ENCODE measurements at places on chromosomes 6 and 20.

DNA sequence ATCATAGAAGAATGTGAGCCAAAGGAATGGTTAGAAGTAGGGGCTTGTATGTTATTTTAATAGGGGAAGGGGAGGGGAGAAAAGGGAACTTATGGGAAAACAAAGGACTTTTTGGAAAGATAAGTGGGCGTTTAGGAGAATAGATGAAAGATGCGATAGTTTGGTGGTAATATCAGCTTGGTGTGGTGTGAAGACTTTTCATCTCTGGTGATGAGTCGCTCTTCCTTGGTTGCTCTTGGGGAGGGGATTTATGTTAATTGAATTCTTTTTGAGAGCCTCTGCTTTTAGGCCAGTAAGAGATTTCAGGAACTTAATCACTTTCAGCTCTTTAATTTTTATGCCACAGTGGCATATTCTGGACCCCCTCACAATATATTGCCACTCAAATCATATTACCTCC, 10.8 kb downstream of the HECA start:
- no peak for DNase-seq

DNA sequence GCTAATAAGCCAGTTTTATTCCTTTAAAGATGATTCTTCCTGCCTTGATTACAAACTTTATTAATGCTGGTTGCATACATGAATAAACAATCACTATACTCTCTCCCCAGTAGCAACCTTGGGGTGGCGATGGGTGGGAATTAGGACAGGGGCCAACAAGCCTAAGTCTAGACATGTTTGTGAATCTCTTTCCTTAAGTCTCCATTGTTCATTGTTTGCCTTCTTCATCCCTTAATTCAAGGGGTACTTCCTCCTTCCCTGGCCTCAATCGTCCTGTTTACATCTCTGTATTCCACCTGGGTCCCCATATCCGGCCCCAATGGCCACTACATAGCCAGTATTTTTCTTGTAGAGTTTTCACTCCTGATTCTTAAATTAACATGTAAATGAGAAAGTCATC, 66.0 kb downstream of the ARHGAP18 start:
- DNase-seq, result no peak

GRCh38 chr6:31776485-31776988, 591 bp downstream of the VWA7 start:
- no peak for DNase-seq

DNA sequence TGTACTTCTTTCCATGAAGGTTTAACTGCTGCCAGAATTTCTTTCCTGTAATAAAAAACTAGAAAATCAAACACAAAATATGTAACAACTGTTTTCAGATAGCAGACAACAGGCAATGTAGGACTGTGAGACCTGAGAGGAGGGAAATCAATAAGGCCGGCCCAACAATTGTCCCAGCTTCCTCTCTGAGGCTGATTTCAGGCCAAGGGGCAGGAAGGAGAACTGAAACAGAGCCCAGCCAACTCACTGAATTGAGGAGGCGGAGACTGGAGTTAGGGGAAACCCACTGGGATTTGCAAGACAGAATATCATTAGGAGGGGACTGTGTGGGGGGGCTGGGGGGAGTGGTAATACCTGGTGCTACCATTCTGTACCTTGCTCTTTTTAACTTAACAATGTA, 42.2 kb downstream of the FLRT3 start:
- no peak for DNase-seq

DNA sequence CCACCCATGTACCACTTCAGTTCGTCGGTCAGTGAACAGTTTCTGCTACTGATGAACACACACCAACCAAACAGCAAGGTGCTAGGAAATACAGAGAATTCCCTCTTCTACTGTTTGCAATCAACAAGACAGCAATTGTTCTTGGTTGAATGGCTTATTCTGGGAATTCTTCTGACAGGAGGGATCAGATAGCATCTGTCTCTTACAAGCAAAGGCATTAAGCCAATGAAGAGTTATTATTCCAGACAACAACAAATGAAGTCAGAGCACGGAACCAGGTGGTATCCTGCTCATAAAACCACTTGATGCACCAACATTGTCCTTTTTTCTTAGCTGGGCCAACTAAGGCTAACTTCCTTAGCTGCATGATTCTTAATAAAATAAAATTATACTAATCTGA, 37.8 kb downstream of the PTPRK start:
- DNase-seq, result peak; percentile 71

DNA sequence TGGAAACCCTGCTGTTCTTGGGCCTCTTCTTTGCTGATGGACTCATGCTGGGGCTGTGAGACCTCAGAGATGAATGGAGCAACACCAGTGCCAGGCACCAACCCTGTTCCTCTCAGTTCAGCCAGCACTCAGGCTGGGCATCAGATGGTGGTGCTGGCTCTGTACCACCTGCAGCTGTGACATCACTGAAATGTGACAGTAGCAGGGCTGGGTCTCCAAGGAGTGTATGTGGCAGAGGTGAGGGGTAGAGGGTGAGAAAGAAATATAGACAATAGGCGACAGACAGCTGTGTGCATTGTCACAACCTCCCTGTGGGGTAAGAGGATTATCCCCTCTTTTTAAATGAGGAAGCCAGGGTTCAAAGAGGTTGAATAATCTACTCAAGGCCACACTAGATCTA, at the start of gene TP53TG5:
Gene TP53TG5 (minus strand): TSS at position 135 of the 400 bp plus-strand sequence. CDS start 89 bp downstream, at position 46.
- DNase-seq, result peak; percentile 77

DNA sequence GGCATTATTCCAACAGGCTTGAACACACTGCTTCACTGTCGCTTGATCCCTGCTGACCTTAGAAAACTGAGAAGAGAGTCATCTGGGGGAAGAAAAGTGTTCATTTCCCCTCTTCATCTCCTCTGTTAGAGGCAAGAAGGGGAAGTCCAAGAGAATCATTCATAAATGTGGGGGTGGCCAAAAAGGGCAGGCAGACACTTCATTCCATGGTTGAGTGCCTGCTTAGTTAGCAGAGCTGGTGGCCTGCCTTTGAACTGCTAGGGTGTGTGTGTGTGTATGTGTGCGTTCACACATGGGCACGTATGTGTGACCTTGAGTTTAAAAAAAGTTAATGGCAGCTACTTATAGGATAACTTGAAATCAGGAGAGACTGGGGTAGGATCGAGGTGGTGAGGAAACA, 39.4 kb upstream of the RFPL4B start:
- DNase-seq, result no peak

- no peak for DNase-seq
These were observed 477.4 kb upstream of the HTR1E start for GRCh38 chr6:86459978-86460377.

DNA sequence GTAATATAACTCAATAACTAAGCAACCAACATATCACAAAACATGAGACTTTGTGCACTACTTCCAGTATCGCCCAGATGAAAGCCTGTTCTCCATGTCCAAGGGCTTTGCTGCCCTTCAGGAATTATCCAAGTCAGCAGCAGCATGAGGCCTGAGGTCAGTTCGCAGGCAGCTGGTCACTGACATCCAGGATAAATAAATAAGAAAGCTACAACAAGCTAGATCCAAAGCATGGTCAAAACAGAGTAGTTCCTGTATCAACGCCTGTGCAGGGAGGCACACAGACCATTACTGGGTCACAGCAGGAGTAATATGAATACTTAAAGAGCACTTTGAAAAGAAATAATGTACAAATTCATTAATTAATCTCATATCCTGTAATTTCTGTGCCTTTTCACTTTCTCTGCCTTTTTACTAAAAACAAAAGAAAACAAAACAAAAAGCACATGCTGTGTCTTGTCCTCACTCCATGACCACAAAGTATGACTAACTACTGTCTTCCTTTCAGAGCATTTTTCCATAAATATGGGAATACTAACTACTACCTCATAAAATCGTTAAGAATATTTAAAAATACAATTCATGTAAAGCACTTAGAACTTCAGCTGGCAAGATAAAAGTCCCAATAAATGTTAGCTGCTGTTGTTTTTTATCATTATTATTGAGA, 374.9 kb upstream of the IRAK1BP1 start:
- DNase-seq, result no peak

- no peak for DNase-seq
These were observed 129.5 kb upstream of the SGK1 start for GRCh38 chr6:134447423-134447822.

- no peak for DNase-seq
These were observed 282.9 kb upstream of the RNF217 start for GRCh38 chr6:124679387-124679786.

- no peak for DNase-seq
These were observed 14.6 kb downstream of the ESF1 start for GRCh38 chr20:13770141-13770540.

All from putamen (tissue), 1 donor.